ENCODE measurements at places on chromosomes 6 and 20.

GRCh38 chr6:28462401-28462800 lies 19.1 kb upstream of the ZSCAN23 start:
- no peak for DNase-seq

- no peak for DNase-seq
These were observed 2.8 kb downstream of the CST2 start for GRCh38 chr20:23823621-23824324.

- DNase-seq, result no peak
These were observed 62.7 kb downstream of the TSHZ2 start for GRCh38 chr20:53034899-53035298.

GRCh38 chr20:60354024-60354580 lies 395.9 kb downstream of the CDH26 start:
- DNase-seq, result no peak

GRCh38 chr20:4559906-4560305 lies 161.8 kb upstream of the PRND start:
- no peak for DNase-seq
